ENCODE measurements at places on chromosomes 5 and 9.

DNA sequence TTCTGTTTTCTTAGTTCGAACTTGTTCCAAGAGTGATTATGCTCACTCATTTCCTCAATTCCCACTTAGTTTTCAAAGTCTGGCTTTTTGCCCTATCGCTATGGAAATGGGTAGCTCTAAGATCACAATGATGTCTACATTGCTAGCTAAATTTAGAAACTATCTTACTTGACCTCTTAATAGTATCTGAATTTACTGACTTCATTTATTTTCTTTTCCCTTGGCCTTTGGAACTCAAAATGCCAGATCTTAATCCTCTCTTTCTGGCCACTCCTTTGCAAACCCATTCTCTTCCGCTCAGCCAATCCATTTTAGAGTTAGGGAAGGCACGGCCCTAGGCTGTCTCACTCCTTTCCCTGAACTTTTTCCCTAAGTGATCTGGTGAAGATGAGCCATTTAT is 137.0 kb downstream of the FER start:
- DNase-seq, result no peak

- DNase-seq, result no peak
Measured at GRCh38 chr9:127580366-127580765, 31.7 kb upstream of the STXBP1 start.

- no peak for DNase-seq
Measured at GRCh38 chr5:154397652-154398406, 48.0 kb upstream of the SAP30L start.

DNA sequence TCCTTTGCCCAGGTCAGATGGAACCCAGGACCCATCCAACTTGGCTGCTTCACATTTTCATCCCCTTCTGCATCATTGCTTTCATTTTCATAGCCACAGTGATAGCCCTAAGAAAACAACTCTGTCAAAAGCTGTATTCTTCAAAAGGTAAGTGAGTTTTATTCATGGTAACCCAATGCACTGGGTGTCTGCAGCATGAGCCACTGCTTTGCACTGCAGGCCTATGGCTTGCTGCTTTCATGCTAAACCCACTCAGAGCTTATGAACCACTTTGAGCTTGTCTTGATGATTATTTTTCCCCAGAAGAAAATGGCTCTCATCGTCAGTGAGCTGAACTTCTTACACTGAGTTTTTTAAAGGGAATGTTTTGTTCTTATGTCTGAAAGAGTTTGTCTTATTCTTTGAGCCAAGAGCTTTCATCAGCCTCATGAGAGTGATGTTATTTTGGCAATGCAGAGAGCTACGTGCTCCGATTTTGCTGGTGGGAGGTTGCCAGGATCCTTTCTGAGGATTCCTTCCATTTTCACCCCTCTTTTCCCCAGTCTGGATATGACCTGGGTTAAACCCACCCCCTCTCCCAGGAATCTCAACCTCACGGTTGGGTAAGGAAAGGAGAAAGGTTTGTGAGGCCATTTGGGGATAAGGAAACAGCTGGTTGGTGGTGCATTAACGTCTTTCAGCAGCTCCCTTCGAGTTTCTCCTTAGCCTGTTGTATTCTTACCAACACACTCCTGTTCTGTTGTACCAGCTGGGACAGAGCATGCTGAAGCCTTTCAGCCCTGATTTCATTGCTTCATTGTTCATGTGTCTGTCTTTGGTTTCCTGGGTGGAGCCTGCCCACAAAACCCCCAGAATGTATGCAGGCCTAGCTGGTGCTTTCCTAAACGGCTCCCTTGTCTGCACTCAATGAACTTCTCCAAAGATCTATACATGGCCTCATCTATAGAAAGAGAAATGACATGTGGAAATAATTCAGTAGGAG is 47.6 kb downstream of the PDCD1LG2 start:
- no peak for DNase-seq

- DNase-seq, result no peak
Measured at GRCh38 chr9:17536027-17536426, 42.8 kb upstream of the SH3GL2 start.

DNA sequence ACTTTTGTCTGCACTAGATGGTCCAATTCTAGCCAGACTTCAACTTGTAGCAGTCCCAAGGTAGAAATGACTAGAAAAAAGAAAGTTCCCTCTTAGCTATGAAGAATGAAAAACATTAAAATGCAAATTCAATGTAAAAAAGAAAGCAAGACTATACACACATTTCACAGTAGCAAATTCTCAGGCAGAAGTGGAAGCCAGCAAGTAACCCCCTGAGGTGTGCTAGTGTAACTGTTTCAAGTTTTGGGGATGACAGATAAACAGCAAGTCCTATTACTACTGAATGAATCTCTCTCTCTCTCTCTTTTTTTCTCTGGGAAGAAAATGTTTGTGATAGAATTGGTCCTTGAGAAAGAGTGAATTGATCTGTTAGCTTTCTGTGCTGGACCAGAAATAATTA is 185.6 kb downstream of the EFNA5 start:
- no peak for DNase-seq

- no peak for DNase-seq
Measured at GRCh38 chr9:87751868-87752267, 25.9 kb downstream of the CTSL start.

DNA sequence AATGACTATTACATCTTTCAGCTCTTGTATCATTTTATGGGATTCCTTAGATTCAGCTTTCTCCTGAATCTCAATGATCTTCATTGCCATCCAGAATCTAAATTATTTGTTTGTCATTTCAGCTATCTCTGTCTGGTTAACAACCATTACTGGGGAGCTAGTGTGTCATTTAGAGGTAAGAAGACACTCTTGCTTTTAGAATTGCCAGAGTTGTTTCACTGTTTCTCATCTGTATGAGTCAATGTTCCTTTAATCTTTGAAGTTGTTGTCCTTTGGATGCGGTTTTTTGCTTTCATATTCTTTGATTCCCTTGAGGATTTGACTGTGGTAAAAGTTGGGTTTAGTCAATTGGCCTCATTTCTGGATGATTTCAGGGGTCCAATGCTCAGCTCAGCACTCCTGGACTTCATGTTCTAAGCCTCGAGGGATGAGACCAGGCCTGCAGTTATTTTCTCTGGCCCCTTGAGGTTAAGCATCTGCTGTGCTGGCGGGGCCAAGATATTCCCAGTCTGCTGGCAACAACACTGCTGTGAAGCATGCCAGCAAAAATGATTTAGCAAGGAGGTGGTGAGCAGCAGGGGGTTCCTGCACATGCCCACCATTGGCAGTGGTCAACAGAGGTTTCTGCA is 102.4 kb upstream of the PCSK5 start:
- DNase-seq, result no peak

DNA sequence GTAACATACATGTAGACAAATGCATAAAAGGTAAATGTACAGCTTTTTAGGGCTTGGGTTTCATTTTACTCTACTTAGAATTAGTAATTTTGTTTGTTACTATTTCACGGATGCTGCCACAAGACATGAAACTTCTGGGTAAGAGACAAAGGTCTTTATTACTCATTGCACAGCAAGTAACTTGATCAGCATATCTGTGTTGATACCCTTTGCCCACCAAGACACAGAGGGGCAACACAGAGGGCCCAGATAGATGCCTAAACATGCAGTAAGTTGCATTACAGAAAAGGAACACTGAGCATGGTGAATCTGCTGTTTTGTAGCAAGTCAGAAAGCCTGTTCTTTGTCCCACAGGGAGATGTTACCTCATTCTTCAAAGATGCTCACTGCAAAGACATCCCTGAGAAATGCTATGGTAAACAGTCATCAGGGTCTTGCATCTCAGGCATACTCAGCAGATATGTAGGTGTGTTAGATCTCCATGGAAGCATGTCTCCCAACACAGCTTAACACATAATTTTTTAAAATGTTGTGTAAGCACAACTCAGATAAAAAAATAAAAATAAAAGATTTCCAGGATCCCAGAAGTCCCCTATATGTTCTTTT is 10.3 kb downstream of the ITGA2 start:
- no peak for DNase-seq

GRCh38 chr9:130327781-130328348 is 62.3 kb downstream of the HMCN2 start:
- DNase-seq, result no peak

GRCh38 chr5:174320051-174320450 is 274.5 kb downstream of the NSG2 start:
- DNase-seq, result no peak

DNA sequence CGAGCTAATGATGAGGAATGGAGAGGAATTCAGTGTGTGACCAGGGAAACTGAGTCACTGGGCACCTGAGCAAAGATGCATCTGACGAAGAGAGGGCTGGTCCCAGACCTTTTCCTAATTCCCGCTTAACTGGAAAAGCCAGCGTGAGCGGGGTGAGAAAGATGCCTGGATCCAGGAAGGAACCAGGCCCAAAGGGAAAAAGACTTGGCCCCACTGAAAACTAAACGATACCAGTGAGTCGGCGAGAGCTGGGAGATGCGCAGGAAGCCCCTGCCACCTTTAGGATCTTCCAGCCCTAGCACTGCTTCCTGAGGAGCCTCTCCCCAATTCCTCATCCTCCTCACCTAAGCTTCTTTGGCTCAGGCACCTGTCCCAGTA is 499 bp upstream of the FCHSD1 start:
- DNase-seq, result no peak

DNA sequence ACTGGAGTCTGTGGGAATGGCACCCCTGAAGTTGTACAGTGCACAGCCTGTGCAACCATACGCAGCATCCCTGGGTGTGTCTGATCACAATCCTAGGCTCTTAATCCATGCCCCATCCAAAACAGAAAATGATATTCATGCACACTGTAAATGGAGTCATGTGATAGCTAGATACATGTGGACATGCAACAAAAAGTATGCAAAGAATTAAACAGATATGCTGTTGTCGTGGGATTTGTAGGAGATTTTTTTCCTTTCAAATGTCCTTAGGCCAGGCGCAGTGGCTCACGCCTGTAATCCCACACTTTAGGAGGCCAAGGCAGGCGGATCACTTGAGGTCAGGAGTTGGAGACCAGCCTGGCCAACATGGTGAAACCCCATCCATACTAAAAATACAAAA is 36.1 kb downstream of the PRRX2 start:
- no peak for DNase-seq

DNA sequence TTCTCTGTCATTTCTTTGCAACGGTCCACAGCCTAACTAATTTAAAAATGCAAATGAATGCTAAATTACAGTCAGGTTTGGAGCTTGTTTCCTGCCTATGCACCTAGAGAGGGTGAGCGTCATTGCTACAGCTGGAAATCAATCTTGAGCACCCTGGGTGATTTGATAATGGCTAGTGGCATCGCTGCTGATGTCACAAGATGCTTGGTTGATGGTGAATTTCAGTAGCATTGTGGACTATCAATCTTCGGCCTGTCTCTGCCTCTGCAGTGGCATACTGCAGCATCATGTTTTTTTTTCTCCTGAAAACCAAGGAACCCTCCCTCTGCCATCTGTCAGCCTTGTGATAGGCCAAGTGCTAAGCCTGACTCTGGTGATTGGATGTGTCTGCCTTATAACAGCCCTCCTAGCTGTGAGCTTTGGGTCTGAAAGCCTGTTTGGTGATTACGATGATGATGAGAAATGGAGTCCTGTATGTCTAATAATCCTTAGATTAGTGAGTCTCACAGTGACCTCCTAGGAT is 75.3 kb downstream of the NMUR2 start:
- no peak for DNase-seq

DNA sequence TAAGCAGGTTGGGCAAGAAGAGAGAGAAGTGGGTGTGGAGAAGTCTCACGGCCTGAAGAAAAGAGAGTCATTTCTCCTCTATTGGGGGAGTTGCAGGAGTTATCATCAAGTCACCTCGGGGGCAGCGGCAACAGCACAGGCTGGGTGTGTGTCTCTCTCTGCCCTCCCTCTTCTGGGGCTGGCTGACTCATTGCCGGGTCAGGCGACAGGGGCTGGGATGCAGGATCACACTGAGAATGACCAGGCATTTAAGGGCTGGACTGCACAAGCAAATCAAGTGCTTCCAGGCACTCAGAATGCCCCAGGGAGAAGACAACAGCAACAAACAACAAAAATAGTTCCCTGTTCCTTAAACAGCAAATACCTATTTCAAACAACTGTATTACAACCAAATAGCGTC is 6.3 kb upstream of the EQTN start:
- DNase-seq, result no peak

GRCh38 chr9:137843355-137843754 is 34.2 kb upstream of the CACNA1B start:
- DNase-seq, result no peak

GRCh38 chr5:55222985-55223811 is 3.9 kb downstream of the MCIDAS start:
- DNase-seq, result no peak

DNA sequence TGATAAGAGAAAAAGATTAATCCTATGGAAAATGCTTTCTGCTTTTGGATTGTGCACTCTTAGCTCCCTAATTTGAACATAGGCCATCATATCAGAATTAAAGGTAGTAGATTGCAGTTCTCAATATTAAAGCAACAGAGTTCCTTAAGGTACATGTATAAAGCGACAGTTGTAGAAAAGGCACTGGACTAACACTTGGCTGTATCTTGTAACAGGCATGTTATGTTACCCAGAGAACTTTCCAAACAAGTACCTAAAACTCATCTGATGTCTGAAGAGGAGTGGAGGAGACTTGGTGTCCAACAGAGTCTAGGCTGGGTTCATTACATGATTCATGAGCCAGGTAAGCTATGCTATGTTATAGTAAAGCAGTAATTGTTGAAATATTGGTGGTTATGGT is 3.3 kb upstream of the SECISBP2 start:
- no peak for DNase-seq

DNA sequence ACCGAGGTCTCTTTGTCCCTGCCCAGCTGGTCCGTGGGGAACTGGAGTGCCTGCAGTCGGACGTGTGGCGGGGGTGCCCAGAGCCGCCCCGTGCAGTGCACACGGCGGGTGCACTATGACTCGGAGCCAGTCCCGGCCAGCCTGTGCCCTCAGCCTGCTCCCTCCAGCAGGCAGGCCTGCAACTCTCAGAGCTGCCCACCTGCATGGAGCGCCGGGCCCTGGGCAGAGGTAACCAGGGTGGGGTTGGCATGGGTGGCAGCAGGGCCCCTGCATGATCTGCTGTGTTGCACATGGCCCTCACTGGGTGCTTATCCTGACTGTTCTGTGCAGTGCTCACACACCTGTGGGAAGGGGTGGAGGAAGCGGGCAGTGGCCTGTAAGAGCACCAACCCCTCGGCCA is 119.2 kb upstream of the ICE1 start:
- peak; percentile 35 for DNase-seq

DNA sequence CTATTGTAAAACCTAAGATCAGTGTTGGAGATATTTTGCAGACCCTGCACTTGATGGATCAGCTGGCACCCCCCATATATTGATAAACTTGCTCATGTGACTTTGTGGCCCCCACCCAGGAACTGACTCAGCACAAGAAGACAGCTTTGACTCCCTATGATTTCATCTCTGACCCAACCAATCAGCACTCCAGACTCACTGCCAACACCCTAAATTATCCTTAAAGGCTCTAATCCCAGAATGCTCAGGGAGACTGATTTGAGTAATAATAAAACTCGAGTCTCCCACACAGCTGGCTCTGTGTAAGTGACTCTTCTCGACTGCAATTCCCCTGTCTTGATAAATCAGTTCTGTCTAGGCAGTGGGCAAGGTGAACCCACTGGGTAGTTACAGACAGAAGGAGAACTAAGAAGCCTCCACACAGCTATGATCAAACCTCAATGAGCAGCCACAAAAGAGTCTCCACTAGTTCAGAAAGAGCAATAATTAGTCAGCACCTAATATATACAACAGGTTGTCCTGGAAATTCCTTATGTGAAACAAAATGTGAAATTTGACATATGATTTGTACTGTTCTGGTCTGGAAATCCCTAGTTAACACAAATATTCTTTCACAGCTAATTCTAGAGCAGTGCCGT is 52.2 kb downstream of the ACTL7B start:
- DNase-seq, result no peak

All from coronary artery (tissue), 2 donors.